ENCODE measurements at places on chromosomes 4 and X.

DNA sequence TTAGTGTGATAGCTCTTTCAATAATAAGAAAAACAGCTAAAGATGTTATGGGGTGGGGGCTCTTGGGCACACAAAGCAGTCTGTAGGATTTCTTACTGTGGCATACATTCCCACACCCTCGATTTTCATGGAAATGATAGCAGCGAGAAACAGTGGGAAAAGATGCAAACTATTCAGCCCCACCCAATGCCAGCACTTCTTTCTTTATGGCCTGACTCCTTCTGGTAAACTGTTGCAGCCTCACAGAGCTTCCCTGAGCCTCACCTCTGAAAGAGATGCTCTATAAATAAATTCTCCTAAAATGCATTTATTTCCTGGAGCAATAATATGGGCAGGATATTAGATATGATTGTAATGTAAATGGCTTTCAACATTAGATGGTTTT, 910 bp downstream of the ANK2 start:
- no peak for DNase-seq

DNA sequence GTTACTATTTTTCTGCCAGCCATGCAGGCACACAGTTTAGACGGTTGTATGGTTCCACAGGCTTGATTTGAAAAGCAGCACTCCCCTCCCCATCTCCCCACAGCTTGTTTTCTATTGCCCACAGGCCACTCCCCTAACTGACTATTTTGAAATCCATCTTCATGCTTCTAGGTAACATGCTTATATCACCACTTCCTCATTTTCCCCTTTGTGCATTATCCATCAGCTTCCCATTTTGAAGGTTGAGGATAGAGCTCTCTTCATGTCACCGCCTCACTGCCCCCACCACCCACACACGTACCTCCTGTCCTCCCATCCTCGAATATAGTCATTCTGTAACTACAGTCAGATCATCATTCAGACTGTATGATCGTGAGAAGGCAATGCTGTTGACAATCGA, 224.7 kb downstream of the MID1 start:
- no peak for DNase-seq

DNA sequence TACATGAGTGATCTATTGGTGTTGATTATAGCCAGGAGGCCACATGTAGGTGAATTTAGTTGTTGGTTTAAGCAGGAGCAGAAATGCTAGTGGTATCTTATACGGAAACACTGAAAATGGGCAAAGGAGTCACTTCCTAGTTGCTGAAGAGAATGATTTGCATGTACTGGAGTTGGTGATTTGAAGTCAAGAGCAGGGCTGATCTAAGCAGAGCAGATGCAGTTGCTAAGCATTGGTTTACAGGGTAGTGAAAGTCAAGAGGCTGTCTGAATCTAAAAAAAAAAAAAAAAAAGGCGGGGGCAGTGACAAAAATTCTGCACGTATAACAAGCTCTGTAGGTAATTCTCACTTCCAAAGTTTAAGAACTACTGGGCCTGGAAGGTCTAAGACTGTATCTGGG, 90.4 kb upstream of the HPRT1 start:
- DNase-seq, result no peak

DNA sequence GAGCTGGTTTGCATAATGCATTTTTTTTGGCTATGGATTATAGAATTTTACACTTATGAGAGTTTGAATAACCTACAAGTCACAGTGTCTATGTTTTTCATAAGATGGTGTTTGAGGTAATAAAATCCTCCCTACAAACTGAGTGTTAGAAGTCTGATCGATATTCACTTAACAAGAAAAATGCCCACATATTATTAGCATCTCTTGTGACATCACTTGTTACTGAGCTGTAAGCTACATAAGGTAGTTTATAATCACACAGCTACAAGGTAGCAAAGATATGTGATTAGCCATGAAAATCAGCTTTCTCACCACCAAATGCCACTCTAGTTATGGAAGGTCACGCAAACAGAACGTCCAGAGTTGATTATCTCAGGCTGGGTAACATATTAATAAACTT, 669.6 kb downstream of the PCDH18 start:
- DNase-seq, result no peak

DNA sequence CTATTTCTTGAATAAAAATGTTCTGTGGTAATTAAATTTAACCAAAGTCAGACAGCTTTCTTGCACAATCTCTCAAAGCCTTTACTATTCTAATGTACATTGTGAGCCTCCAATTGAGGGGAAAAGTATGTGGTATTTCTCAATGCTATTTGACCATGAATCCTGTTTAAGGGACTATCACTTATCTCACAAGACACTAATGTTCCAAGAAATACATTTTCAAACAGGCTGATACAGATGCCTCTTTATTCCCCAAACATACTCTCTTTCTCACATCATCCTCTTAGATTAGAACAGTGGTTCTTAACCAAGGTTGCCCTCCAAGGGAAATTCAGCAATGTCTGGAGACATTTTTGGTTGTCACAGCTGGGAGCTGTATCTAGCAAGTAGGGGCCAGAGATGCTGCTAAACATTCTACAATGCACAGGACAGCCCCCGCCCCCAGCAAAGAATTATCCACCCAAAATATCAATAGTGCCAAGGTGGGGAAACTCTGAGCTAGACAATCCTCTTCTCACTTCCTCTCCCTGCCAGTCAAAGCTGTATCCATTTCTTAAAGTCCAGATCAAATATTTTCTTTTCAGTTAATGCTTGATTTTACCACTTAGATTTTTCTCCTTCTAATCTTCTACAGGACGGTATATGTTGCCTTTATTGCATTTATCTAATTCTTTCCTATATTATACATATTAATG, 129.2 kb upstream of the TRIM2 start:
- no peak for DNase-seq

- DNase-seq, result peak; percentile 10
Measured at GRCh38 chr4:135354876-135355275, 1153.3 kb upstream of the PABPC4L start.

GRCh38 chr4:157244348-157244747, 23.8 kb downstream of the GRIA2 start:
- DNase-seq, result no peak

GRCh38 chr4:52780206-52780605, 29.0 kb upstream of the ERVMER34-1 start:
- no peak for DNase-seq

DNA sequence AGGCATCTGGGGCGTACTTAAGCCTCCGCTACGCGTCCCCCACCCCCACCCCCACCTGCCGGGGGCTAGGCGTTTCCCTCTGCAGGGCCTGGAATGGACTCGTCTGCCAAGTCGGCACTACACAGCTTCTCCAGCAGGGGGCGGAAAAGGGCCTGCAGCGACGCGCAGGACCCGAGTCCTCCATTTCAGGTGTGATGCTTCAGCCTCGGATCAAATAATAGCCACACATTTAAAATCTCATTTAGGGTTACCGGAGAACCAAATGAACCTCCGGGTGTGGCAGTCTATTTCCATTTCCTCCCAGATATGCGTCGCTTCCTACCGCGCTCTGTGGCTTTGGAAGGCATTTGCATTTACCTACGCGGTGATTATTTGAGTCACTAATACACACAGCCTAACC, 2.9 kb downstream of the PAK3 start:
- DNase-seq, result no peak

GRCh38 chr4:52833941-52834525, 28.1 kb upstream of the RASL11B start:
- DNase-seq, result no peak

DNA sequence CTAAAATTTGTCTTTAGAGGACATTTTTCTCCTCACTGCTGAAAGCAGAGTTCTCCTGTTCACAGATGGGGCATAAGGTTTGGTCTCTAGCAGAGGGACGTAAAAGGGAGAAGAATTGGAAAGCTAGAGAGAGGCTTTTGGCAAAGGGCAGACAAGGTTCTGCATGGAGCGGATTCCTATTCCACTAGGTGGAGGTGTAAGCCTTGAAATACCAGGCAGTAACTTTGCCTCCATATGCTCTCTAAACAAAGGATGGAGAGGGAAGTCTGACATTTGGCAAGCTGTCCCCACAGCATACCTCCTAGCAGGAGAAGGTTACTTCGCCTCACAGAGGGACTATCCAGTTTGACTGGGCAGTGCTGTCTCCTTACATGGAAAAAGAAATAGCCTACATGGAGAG, 174.7 kb downstream of the DACH2 start:
- no peak for DNase-seq

DNA sequence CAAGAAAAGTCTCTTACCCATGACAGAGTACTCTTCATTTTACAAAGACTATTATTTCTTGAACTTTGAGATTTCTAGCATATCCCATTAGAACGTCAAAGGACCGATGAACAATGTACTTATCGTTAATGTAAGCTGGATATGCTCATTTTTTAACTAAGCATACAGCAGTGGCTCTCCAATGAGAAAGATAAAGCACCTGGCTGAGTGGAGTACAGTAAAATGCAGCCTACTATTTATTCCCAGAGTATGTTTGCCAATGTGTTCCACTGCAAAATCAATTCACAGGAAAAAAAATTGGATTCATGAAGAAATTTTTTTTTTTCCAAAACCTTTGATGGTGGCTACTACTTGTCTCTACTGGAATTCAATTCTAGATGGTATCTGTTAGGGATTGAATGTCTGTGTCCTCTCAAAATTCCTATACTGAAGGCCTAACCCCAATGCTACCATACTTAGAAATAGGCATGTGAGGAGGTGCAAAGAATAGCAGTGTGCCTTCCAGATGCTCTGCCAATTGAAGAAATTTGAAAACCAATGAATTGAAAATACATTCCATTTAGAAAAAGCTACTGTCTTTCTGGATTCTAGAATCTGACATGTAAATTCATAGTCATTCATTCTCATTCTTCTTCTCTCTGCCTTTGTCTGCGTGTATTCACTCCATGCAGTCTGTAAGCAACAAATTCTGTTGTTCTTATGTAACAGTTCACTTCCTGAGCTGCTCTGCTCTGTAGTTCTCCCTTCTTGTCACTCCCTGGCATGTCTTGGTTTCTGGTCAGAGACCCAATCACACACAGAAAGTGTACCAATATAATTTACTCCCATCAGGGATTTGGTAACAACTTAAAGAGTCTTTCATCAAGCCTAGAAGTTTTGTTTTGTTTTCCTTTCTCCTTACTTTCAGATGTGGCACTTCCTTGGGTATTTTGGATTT, 61.4 kb downstream of the PAPSS1 start:
- DNase-seq, result no peak

DNA sequence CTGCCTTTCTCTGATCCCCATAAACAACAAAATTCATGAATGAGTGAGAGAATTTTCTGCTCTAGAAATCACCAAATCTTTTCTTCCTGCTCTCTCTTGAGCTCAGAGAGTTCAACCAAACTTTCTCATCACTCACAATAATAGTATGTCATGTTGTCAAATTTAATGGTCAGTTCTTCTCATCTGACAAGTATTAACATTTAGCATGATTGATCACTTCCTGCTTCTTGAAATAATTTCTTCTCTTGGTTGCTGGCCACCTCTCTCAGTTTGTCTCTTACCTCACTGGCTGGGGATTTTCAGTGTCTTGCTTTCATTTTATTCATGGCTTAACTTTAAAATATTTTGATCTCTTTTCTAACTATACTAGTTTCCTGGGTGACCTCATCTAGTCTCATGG, 25.5 kb upstream of the FGF5 start:
- DNase-seq, result peak; percentile 65

- DNase-seq, result no peak
Measured at GRCh38 chr4:120672558-120673147, 249.9 kb downstream of the PRDM5 start.

- no peak for DNase-seq
Measured at GRCh38 chr4:63460075-63460474, 949.2 kb downstream of the TECRL start.

DNA sequence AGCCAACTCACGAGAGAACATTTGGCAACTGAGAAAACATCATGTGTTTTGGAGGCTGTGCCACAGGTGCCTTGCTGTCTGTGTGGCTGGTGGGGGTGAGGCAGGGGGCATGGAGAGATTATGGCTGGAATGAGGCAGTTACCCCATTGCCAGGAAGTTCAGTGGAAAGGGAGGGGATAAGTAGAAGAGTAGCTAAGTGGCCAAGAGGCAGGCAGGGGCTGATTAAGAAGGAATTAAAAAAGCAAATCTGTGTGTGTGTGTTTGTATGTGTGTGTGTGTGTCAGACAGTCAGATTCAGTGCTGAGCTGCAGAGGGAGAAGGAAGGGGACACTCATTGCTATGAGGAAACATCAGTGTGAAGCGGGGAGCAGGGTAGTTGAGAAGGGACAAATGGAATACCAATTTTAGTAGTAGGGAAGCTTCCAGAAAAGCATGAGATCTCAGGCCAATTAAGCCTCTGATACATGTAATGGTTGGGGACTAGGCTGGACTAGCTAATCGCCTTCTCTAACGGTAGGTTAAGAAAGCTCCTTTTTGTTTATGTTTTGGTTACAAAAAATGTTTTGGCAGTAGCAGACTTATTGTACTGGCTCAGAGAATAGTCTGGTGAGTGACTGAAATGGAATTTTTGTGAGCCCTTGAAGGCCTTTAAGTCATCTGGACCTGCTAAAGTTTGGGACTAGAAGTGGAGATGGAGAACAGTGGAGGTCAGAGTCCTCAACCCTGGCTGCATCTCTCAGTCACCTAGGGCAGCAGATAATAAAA, 18.5 kb downstream of the TMEM164 start:
- DNase-seq, result peak; percentile 11

GRCh38 chrX:116267511-116268040, 97.0 kb downstream of the AGTR2 start:
- no peak for DNase-seq

DNA sequence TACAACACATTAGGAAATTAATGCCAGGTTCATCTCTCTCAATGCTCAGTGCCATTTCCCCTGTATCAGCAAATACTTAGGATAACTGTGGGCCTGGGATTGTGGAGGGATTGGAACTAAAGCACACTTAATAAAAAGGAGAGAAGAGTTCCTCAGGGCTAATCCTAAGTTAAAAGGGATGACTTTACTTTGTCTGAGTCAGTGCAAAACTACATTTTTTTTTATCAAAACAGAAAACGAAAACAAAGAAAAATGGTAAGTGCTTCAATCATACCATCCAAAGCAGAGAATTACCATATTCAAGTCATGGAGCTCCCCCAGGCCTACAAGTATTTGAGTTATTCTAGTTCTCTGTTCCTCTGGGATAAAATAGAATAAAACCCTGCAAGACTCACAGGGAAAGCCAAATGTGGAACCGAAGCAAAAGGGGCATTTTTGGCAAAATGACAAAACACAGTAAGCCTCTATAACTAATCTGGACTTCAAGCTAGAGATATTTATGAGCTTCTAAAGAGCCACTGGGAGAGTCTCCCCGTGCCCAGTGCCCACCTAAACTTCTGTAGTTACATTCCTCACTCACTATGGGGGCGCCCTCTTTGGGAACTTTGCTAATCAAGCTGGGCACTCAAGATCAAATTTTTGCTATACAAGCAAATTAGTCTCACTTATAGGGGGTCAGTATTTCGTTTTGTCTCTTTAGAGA, 53.4 kb downstream of the PALLD start:
- no peak for DNase-seq

Data from fibroblast of skin of left quadriceps (primary cell).